ENCODE measurements at places on chromosomes 5 and 9.
A peak's percentile ranks its signal among the peaks of the same experiment; 100 is the strongest.

- peak; percentile 93 for DNase-seq
Measured at GRCh38 chr9:15735083-15735857, 182.4 kb downstream of the CCDC171 start.

- peak; percentile 72 for DNase-seq
Measured at GRCh38 chr9:96554801-96555566, 64.7 kb downstream of the CDC14B start.

GRCh38 chr9:71680189-71680980 is 87.9 kb downstream of the CEMIP2 start:
- DNase-seq, result peak; percentile 91

DNA sequence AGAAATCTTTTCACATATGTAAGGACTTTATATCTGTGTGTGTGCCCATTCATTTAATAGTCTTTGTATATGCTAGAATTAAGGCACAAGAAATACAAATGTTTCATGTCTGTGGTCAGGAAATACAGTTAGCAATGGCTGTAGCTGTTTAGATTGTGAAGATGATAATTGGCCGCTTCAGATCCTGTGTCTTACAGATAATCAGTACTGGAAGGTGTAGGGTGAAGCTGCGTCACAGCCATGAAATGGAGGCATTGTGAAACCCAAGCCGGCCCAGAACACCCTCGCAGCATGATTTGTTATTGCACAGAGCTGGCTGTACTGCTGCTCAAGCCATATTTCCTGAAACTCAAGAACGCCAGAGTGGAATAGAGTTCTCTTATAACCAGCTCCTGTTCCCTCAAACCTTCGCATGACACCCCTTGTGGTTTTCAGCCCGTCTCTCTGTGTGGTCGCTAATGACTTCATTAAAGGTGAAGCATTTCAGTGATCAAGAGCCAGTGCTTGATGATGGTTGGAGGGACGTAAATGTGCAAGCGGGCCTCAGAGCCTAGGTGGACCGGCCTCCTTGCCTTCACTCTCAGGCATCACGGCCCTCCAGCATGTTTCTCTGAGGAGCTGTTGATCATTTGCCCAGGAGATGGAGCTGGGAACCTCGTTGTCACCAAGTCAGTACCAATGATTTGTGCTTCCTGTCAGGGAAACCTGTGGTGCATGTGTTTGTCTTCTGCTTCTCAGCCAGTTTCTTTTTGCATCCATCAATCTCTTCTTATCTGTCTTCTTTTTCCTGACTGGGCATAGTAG is 80.1 kb downstream of the F2RL2 start:
- DNase-seq, result no peak

GRCh38 chr5:98564836-98565235 is 208.6 kb upstream of the RGMB start:
- peak; percentile 8 for DNase-seq

DNA sequence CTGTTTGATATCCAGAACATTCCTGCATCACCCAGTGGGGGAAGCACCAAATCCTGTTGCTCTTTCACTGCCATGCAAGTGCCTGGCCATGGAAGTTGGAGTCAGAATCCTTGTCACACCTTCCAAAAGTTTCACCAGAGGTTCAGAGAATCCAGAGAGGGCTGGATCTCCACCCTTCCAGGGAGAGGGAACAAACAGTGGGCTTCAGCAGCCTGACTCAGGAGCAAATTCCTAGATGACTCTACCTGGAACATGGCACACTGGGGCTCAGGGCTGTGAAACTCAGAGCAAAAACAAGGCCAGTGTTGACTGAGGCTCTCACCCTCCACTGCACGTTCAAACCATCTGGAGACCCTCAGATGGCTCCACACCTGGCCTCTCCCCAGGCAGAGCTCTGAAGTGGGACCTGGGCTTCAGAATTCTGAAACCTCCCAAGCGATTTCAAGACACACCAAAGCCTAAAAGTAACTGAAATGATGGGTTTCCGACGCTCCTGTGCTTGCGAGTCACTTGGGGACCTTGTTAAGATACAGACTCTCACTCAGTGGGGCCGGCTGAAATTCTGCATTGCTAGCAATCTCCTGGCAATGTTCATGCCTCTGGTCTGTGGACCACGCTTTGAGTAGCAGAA is 205.9 kb downstream of the AUH start:
- DNase-seq, result no peak

DNA sequence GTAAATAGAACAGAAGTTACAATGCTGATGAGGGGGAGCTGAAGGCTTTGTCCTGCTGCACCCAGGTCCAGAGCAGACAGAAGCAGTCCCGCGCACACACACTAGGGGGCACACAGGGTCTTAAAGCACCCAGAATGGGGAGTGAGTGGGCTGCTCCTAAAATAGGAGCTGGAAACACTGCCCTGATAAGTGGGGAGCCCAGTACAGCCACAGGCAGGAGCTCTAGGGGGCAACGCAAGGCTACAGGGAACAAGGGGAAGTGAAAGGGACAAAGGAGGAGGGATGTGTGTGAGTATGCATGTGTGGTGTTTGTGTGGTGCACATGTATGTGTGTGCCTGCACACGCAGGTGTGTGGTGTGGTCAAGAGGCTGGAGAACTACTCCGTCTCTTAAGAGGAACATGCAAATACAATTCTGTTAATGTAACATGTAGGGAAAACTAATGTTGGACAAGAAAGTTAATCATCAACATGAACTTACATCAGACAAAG is 191.5 kb downstream of the ROR2 start:
- DNase-seq, result peak; percentile 69

DNA sequence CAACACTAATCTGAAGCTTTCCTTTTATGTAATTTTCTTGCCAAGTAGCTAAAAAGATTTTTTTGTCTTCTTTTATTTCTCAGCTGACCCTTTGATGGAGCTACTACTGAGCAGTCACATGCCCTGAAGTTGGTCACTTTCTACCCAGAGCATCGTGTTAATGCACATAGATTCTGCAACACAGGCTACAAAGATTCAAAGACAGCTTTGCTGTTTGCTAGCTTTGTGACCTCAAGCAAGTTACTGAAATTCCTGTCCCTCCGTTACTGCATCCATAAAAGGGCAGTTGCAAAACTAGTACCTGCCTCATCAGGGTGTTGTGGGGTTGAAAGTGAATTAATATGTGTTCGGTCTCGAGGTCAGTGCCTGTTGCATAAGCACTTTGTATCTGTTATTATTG is 179.9 kb downstream of the GAS1 start:
- no peak for DNase-seq

- DNase-seq, result peak; percentile 90
Measured at GRCh38 chr5:136811551-136811950, 446.2 kb upstream of the TRPC7 start.

GRCh38 chr9:118577121-118577520 is 792.1 kb downstream of the BRINP1 start:
- DNase-seq, result peak; percentile 80

- DNase-seq, result peak; percentile 97
Measured at GRCh38 chr9:130138171-130138653, 34.0 kb upstream of the NCS1 start.

GRCh38 chr9:20980832-20981455 is 50.5 kb downstream of the HACD4 start:
- DNase-seq, result peak; percentile 64

GRCh38 chr5:68331192-68332079 is 115.9 kb downstream of the PIK3R1 start:
- DNase-seq, result peak; percentile 69

DNA sequence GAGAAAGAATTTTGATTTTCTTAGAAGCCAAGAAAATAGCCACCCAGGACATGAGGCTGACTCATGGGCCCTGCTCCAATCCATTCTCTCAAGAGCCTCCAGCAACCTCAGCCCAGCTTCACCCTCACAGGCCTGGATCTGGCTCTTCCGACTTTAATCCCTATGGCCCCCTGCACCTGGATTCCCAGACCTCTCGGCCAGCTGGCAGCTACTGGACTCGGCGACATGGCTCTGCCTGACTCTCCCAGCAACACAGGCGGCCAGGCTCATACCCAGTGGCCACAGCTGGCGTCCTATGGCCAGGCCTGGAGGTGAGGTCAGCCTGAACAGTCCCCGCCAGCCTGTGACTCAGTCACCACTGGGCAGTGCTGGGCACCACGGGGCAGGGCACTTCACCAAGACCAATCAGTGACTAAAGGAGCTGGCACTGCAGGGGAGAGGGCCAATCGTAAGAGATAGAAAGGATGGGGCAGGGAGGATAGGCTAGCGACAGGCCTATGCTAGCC is 6.2 kb upstream of the PDLIM4 start:
- peak; percentile 28 for DNase-seq
